Smooth muscle cell of trachea (primary cell): ENCODE measurements at places on chromosomes 13 and 19. TPM values are rescaled to one million over a fixed set of nuclear protein-coding genes. Genes with fewer than 3 reads are reported as not detected.

The C1QTNF9B gene
- 0.33 and 0.44 TPM in 2 replicates for total RNA-seq

The SH2D3A gene
- total RNA-seq = 0.15 TPM in 1 of 2 replicates, not detected in the other

The OLFM4 gene
- total RNA-seq = not detected in 2 replicates

The TMPRSS9 gene
- total RNA-seq = under 0.01 TPM in 1 of 2 replicates, not detected in the other

The MRPL4 gene
- total RNA-seq = 25.3 and 29.5 TPM in 2 replicates

The SIGLEC10 gene
- not detected in 2 replicates for total RNA-seq

The CCDC169 gene
- 4.1 and 6.7 TPM in 2 replicates for total RNA-seq

The FAM83E gene
- under 0.01 and 0.33 TPM in 2 replicates for total RNA-seq

The B3GNT8 gene
- 3.5 and 4.5 TPM in 2 replicates for total RNA-seq

The ZNF260 gene
- total RNA-seq = 13.7 and 19.0 TPM in 2 replicates

The ZNF580 gene
- total RNA-seq = 4.2 and 6.3 TPM in 2 replicates

The ZNF154 gene
- 4.9 and 5.3 TPM in 2 replicates for total RNA-seq

The NANOS3 gene
- 0.66 TPM in 1 of 2 replicates, not detected in the other for total RNA-seq

The GNA15 gene
- under 0.01 and 0.17 TPM in 2 replicates for total RNA-seq

The N4BP2L1 gene
- total RNA-seq = 2.5 and 4.5 TPM in 2 replicates

The ZNF793 gene
- total RNA-seq = 2.2 and 3.5 TPM in 2 replicates

The ZNF837 gene
- 3.2 and 3.8 TPM in 2 replicates for total RNA-seq

The ATXN8OS gene
- not detected in 2 replicates for total RNA-seq

The MUC16 gene
- total RNA-seq = not detected in 2 replicates
